ENCODE measurements at places on chromosomes 13 and 19.
A peak's percentile ranks its signal among the peaks of the same experiment; 100 is the strongest.

GRCh38 chr13:76012091-76012721 is 376.1 kb downstream of the LMO7 start:
- DNase-seq, result no peak

DNA sequence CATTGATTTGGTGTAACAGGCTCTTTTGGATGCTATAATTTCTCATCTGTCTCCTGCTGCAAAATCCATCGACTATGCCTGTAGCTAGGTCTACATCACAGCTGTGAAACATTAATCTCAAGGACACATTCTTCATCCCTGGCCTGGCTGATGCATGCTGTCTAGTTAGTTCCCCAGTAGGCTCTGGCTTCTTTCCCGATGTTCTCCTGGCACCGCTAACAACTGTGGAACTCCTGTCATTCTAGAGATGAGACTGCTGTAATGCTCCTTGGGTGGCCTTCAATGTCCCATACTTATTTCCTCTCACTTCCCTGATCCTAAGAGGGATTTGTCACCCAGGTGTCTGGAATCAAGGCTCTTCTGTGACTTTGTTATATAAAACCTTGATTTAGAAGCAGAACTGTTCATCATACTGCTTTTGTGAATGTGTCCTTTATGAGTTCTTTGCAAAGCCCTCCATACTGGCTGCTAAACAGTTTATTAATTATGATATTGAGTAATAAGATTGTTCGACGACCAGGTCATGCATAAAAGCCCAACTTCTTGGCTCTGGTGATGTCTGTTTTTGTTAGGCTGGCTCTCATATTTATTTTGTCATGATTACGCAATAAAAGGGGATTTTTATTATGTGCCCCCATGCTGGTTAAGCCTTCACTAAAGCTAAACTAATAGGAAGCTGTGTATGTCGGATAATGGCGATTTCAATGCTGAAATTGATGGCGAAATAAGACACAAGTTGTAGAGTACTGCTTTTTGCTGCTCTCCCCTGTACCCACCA is 227.5 kb downstream of the DCT start:
- DNase-seq, result no peak

- no peak for DNase-seq
Observed at GRCh38 chr19:8307400-8307964, 676 bp downstream of the CD320 start.

- no peak for DNase-seq
Observed at GRCh38 chr19:17020385-17020784, 6.2 kb downstream of the CPAMD8 start.

- no peak for DNase-seq
Observed at GRCh38 chr13:39599012-39599411, 4.0 kb downstream of the LHFPL6 start.

- no peak for DNase-seq
Observed at GRCh38 chr13:30685987-30686386, 49.4 kb upstream of the ALOX5AP start.

- no peak for DNase-seq
Observed at GRCh38 chr13:112248406-112248760, 127.8 kb upstream of the SPACA7 start.

DNA sequence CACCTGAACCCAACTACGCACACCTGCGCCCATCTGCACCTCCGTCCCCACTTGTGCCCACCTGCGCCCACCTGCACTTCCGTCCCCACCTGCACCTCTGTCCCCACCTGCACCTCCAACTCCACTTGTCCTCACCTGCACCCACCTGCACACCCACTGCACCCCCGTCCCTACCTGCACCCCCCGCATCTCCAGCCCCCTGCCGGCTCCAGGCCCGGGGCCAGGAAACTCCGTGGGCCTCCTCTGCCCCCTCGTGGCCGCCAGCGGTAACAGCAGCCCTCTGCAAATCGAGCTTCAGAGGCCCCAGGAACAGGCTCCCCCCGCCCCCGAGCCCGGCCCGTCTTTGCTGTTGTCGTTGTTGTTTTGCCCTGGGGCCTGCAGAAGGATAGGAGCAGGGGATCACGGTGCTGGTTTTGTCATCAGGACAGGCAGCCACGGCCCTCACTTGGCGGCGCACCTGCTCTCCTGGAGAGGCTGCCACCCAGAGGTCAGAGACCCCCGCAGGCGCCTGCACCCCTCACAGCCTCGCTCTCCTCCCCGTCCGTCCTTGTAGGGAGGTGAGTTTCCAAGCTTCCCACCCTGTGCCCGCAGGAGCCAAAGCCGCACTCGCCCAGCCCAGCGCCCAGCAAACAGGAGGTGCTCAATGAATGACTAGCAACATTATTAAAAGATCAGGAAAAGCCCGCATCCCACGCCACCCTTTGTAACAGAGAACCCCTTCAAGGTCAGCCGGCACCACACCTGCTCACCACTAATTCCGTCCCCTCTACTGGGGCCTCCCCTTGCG is 65.4 kb downstream of the GNG7 start:
- peak; percentile 86 for DNase-seq

DNA sequence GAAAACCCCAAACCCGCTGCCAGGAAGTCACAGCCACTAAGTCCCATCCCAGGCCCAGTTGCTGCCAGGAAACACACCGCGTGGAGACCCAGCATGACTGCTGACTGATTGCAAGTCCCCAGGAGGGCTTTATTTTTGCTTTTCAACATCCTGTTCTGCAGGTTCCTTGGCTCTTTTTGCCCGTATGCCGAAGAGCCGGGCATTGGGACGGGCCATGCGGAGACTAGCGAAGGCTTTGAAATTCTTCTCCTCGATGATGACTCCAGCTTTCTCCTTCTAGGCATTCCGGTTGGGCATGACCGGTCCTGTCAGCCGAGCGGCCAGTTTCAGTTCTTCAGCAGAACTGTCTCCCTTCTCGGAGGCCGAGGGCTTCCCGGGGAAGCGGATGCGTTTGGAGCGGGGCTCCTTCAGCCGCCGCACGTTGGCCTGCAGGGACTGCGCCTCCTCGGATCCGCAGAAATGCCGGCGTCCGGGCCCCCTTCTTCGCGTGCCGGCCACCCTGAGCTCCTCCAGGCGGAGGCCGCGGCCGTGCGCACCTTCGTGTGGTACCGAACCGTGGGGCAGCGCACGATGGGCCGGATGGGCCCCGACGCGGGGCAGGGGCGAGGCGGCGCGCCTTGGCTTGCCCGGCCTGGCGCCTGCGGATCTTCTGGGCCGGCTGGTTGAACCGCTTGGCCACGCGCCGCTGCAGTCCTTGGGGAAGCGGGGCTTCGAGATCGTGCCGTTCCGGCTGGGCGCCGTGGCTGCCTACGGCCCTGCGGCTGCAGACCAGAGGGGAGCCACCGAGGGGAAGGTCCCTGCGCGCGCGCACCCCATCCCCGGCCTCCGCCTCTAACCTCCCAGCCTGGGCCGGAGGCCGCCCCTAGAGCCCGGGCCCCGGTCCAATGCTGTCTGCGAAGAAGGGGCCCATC is 15.2 kb downstream of the ZSCAN5C start:
- DNase-seq, result peak; percentile 69

DNA sequence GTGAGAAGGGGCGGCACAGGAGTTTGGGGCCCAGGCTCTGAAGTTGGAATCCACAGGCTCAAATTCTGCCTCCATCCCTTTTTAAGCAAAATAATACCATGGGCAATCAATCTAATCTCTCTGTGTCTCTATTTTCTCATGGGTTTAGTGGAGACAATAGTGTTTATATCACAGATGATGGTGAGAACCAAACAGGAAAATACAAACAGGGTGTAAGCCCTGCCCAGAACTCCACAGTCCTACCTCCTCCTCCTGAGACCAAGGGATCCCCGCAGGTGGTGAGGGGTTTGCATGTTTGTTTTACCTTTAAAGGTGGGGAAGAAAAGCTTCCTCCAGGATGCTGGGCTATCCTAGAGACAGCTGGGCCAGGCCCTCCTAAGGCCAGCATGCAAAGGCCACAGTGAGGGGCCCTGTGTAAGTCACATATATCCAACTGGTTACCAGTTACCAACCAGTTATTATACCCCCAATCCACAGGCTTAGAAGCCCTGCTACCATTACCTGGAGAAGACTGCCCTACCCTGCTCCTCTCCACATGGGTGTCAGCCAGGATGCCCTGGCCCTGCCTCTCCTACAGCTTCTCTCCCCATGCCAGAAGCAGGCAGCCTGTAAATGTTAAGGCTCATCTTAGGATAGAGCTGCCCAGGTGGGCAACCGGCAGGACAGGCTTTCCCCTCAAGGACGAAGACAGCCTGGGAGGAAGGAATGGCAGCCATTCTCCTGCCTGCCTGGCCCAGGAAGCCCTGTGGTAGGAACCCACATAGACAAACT is 658.4 kb downstream of the UQCRFS1 start:
- peak; percentile 15 for DNase-seq

- DNase-seq, result no peak
Observed at GRCh38 chr13:103810026-103810425, 743.8 kb upstream of the SLC10A2 start.

All from H9 (cell line).